ENCODE measurements at places on chromosomes 13 and 19.
A peak's percentile ranks its signal among the peaks of the same experiment; 100 is the strongest.

DNA sequence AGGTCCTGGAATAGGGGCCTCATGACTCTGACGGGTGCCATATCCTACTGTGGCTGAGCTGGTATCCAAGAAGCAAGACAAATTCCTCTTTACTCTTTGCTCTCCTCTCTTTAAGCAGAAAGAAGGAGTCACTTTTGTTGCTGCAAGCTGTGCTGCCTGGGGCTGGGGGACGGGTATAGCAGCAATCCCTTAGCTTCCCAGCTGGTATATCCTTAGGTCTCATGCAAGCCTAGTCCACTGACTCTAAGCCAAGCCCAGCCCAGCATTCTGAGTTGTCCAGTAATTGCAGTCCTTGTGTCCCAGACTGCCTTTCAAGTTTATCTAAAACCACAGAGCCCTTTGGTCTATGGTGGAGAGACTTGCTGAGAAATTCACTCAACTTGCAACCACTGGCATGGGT, 893.0 kb upstream of the PRR20A start:
- no peak for DNase-seq

GRCh38 chr13:37747071-37747612, 122.4 kb downstream of the TRPC4 start:
- DNase-seq = peak; percentile 48

DNA sequence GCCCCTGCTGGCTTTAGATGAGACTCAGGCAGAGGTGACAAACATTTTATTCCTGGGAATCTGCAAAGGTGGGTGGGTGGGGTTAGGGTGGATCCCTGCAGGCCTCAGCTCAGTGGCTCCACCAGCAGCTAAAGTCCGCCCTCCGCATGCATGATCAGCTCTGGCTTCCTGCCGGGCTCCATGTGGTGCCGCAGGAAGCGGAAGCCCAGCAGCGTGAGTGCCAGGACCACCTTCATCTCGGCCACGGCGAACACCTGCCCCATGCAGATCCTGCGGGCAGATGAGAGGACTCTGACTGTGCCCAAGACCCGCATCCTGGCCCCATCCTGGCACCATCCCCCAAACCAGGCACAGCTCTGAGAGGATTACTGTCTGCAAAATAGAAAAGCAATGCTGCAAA, 26.3 kb downstream of the CYP4F2 start:
- DNase-seq = no peak

- DNase-seq = no peak
These were observed 2847.6 kb upstream of the PCDH20 start for GRCh38 chr13:64263285-64263684.

DNA sequence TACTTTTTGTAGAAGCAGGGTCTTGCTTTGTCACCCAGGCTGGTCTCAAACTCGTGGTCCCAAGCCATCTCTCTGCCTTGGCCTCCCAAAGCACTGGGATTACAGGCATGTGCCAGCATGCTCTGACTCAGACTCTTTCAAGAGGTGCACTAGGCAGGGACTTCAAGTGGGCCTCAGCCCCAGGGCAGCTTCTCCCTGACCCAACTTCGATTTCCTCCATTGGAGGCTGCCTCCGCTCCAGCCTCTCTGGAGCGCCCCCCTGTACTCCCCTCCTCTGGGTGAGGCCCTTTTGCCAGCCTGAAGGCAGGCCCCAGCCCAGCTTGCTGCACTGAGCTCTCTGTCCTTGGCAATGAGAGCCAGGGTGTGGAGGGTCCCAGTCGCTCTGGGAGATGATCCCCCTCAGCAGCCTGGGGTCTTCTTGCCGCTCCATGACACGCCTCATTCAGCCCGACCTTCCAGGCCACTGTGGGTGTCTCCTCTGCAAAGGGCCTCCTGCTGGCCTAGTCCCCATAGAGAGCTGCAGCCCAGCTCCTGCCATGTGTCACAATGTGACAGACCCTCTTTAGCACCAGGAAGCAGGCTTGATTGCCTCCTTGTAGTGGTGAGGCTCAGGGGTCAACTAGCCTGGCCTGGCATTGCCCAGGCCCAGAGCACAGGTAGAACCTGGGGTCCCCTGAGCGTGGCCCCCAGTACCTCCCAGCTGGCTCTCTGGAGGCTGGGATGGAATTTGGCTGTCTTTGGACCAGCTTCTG, 16.4 kb downstream of the CARM1 start:
- DNase-seq = no peak

DNA sequence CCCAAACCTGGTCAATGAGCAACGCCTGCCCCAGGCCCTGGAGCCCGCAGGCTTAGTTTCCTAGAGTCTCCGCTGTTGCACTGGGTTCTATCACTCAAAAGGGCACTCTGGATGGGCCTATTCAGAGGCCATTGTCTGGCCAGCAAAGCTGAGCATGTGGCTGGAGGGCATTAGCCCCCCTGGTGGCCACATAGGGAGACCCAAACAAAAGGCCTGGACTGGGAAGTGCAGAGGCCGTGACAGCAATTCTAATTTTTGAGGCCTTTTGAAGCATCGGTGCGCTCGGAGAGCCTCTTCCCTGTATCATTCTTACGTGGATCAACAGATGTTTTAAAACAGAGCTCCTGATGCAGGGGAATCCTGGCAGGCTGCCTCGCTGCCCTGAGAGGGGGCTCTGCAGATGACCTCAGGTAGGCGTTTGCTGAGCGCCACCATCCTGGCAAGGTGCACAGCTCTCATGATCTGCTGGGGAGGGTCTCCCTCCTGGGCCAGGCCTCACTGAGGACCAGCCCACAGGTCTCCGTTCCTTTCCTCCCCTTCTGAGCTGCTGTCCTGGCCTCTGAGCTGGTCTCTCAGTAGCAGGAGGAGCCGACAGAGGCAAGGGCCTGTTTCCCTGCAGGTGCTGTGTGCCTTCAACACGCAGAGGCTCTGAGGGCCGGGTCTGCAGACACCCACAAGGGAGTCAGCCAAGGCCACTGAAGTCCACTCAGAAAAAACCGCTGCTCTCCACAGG, 190.5 kb downstream of the URI1 start:
- no peak for DNase-seq

- DNase-seq = no peak
These were observed 34.6 kb downstream of the COL4A2 start for GRCh38 chr13:110341445-110342244.

DNA sequence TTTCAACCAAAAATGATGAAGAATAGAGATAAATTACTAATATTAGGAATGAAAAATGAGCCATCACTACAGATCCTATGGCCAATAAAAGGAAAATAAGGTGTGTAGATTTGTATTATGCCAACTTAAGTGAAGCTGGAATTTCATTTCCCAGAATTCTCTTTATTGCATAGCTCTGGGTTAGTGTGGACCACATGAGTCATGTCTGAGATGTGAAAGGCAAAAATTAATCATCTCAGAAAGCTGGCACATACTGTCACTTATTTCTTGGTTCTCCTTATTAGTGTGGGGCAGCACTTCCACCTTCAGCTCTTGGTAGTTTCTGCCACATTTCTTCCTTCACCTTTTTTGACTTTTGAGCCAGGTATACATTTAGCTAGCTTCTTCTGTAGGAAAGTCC, 82.6 kb downstream of the KATNAL1 start:
- DNase-seq = no peak

DNA sequence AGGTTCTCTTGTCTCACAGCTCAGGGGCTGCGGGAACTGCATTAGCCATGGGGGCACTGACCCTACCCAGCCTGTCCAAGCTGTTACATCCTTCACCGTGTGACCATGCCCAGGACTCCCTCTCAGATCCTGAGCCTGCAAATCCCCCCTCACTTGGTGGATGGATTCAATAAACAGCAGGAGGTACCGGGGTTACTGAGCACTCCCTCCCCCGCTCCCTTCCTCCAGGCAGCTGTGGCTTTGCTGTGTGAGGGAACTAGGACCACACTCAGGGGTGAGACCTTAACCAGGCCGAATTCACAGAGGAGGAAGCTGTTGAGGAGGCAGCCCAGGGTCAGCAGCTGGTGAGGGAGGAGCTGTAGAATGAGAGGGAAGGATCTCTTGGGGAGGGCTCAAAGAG, 27.0 kb upstream of the CEACAM1 start:
- DNase-seq = no peak

DNA sequence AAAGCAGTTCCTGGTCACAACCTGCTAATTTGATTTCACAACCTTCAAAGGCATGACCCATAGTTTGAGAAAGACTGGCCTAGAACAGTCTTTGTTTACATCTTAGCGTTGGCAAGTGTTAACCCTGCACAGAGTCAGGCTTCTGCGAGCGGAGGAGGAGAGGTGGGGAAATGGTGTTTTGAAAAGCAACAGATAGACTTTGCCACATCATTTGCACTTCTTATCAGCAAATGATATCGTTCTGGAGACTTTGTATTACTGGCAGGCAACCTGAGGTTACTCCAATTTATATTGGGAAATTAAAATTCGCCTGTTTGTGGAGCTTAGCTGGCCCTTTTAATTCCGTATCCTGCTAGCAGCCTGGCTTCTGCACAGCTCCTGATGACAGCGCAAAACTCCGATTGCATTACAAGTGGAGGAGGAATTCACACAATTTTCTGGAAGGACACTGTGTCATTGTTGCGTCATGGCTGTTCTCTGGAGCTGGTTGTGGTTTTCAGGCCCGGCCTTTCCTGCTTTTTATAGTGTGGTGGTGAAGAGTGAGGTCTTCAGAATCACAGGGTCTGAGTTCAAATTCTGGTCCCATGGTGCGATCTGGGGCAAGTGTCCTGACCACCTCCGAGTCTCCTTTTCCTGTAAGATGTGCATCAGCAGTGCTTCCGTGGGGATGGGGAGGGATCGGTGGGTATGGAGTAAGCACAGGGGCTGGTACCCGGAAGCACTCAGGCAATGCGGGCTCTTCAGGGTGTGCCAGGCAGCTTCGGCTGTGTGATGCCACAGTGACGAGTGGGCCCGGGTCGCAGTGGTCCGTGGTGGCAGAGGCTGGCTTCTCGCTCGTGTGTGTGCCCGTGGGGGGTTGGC, 49.1 kb upstream of the EHD2 start:
- DNase-seq = no peak

DNA sequence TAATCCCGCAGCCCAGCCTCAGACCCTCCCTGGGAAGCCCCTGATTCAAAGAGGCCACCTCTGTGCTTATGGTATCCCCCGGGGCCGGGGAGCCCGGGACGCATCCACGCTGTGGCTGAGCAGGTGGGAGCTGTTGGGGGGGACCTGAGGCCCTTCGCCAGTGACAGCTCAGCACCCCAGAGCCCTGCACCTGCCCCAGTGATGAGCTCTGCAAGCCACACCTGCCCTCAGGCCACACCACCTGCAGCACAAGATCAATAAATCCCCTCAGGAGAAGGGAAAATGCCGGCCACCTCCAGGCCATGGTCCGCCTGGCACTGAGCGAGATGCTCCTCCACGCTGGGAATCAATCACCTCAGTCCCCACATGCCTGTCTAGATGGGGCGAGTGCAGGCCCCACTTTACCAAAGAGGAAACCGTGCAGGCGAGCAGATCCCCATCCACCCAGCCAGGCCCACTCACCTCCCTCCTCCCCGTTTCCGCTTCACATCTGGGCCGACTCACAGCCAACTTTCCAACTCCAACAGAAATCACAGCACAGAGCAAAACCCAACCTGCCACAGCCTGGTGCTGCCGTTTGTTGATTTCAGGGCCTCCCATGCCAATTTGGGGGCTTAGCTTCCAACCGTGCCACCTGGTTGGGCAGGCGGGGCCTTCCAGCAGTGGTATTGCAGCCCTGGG, 12.8 kb downstream of the MOB3A start:
- DNase-seq = no peak

- no peak for DNase-seq
These were observed 135.5 kb downstream of the KLF5 start for GRCh38 chr13:73194310-73194709.

- DNase-seq = no peak
These were observed 841 bp upstream of the ZC3H13 start for GRCh38 chr13:46053162-46054012.

DNA sequence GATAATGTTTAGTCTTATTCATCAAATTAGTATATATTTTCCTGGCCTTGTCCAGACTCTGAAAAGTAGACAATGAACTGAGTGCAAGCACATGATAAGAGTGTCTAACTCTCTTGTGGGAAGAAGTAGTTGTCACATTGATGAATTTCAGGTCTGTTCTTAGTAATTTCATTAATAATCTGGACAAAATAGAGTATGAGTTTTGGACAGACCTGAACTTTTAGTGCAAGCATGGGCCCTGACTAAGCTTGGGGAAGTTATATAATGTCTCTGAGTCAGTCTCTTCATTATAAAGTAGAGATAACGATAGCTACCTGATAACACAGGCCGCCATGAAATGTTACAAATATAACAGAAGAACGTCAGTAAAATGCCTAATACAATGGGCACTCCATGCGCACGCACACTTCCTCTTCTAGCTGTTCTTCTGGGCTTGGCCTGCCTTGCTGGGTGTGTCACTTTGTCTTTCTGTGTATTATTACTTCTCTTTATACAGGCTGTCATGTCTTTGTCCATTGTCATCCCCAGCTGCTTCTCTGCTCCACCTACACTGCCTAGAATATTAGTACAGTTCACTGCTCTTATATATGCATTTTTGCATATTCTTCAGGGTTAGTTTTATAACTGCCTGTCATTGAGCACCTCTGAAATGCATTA, 129.1 kb upstream of the HTR2A start:
- DNase-seq = no peak

GRCh38 chr13:30033681-30034457, 183.5 kb upstream of the UBL3 start:
- DNase-seq = peak; percentile 14

Measured in NCI-H187 (cell line).